ENCODE measurements at places on chromosomes 3 and 15.

DNA sequence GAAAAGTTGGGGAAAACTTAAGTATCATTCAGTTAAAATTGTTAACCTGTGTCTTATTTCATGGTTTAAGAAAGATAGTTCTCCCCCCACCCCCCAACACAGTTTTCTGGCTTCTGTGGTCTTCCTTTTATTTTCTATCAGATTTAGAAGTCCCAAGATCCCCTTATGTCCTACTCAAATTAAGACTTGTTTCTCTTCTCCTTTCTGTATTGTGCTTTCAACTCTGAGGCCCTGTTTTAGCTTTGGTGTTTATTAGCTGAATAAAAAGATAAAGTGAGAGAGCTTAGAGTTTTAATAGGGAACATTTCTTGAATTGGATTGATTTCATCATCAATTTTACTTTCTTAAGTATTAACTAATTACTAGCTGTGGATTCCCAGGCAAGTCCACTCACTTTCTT is 62.6 kb downstream of the AKAP13 start:
- no peak for DNase-seq

GRCh38 chr3:138846262-138846791 is 11.6 kb upstream of the PIK3CB start:
- DNase-seq, result no peak

- no peak for DNase-seq
These were observed 23.4 kb upstream of the CLK3 start for GRCh38 chr15:74592222-74592621.

DNA sequence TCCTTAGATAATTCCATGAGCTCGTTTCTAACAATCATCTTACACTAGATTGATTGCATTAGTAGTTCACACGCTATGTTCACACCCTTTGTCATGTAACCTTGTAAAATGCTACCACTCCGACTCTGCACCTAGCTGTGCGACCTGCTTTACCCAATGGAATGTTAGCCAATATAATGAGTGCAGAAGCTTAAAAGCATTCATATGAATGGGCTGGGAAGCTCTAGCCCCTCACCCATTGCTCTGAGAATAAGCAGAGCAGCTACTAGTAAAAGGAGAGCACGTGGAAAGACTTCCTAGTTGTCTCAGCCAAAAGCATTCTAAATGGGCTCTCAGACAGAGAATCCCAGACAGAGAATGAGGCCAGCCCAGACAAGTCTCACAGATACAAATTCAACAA is 410.6 kb upstream of the UBE2E2 start:
- DNase-seq, result no peak

- DNase-seq, result no peak
These were observed 209.0 kb downstream of the LRRN1 start for GRCh38 chr3:4008205-4008604.

All from Daoy (cell line).